ENCODE measurements at places on chromosomes 11 and 22.

DNA sequence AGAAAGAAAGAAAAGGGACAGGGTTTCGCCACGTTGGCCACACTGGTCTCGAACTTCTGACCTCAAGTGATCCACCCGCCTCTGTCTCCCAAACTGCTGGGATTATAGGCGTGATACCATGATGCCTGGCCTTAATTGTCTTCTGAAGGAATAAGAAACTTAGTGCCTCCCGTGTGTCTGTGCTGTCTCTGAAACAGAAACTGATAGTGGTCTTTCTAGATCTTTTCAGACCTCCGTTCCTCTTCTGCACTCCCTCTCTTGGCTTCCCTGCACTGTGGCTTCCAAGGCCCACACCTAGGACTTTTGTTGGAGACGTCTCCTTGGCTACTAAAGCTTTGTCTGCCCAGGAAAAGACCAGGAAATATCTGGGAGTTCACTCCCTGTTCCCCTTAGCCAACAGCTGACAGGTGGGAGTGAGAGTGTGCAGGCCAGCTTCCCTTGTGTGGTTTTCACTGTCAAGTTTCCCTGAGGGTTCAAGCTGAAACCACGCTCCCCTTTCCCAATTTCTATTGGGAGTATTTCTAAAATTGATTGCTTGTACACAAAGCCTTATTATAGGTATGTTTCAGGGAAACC, 10.1 kb upstream of the HTR3B start:
- DNase-seq = no peak

- DNase-seq = no peak
These were observed 193.6 kb upstream of the DDI1 start for GRCh38 chr11:103842795-103843194.

- DNase-seq = no peak
These were observed 6.1 kb downstream of the P2RY2 start for GRCh38 chr11:73223998-73224730.

- no peak for DNase-seq
These were observed 7.9 kb upstream of the CTSC start for GRCh38 chr11:88345408-88345807.

DNA sequence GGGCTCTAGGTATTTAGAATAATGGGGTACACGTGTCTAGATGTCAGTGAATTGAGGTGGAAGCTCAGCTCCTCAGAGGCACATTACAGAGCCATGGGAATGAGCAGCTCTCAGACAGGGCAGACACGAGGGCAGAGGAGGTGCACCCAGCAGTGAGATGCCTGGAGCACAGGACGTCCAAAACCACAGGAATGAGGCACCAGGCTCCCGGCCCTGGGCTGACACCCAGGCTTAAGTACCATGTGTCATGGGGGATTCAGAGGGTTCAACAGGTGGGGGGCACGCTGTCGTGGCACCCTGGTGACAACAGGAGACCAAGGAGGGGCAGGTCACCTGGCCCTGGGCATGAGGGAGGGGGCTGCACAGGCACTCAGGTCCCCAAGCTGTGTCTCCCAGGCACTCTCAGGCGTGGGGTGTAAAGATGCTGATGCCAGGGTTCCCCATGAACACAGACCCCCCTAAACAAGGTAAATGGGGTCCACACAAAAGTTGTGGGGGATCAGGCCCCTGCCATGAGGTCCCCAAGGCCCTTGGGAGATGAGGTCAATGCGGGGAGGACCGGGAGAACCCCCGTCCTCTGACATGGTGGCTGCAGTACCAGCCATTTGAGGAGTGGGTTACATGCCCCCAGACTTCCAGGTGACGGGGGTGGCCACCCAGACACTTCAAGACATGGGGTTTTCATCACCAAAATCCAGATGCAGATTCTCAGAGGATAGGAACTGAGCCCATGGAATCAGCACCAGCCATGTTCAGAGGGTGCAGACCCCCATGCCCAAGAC, 5.6 kb upstream of the SYT8 start:
- no peak for DNase-seq

GRCh38 chr11:84922212-84922805, 704.8 kb downstream of the DLG2 start:
- DNase-seq = no peak
